ENCODE measurements at places on chromosomes 5 and 9. TPM values are rescaled to one million over a fixed set of nuclear protein-coding genes. Genes with fewer than 3 reads are reported as not detected.

Gene TARS1
- total RNA-seq: 27.4 TPM

Gene PCDHGA5
- total RNA-seq: 4.1 TPM

- DNase-seq: no peak
Observed at GRCh38 chr5:132436936-132437335, 53.6 kb downstream of the IRF1 start.

- DNase-seq: no peak
Observed at GRCh38 chr5:126744836-126745235, 32.1 kb upstream of the LMNB1 start.

GRCh38 chr5:96175090-96175489 is 213.4 kb upstream of the ELL2 start:
- DNase-seq: no peak

- DNase-seq: no peak
Observed at GRCh38 chr9:125902831-125903512, 155.8 kb downstream of the PBX3 start.

DNA sequence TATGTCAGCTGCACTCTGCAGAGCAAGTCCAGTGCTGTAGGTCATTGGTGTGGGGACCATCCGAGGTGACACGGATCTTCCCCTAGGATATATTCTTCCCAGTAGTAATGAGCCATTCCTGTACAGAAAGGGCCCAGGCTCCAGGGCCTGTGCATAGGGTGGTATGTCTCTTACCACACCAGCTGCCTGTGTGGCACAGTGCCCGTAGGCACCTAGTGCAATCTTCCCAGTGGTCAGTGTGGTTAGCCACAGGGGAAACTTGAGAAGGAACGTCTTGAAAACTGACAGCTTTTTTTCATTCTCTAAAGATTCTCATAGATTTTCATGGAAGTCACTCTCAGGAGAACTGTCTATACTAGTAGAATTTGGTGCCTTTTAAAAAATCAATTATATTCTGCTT is 39.8 kb downstream of the CYSTM1 start:
- DNase-seq: no peak

Gene PCDHB4
- total RNA-seq: 1.4 TPM

DNA sequence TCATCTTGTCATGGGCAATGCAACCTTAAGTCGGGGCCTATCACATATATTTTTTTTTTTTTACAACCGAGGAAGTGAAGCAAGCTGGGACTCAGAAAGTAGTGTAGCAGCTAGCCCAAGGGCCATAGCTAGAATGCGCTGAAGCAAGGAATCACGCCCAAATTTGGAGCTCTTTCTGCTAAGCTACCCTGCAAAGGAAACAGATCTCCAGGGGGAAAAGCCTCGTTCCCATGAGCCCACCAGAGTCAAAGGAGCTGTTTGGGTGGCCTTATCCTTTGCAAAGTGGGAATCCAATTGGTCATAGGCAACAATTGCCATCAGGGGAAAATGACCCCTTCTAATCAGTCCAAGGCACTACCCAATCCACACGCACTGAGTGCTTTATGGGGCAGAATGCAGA is 390.4 kb downstream of the EBF1 start:
- no peak for DNase-seq

DNA sequence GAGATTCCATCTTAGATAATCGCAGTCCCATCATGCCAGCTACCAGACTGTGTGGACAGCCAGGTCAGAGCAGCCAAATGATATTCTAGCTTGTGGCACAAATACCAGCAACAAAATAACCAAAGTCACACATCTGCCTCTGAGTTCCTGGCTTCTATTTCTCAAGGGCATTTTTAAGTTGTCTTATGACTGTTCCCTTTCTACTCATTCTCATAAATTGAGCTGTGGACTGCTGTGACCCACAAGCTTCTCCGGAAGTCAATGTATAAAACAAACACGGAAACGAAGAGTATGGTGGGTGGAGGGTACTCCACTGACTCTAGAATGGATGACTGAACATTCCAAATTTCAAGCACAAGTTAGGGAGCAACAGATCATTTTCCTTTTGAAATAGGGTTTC is 43.9 kb downstream of the PDCD1LG2 start:
- no peak for DNase-seq

- no peak for DNase-seq
Observed at GRCh38 chr5:109177227-109177626, 232.5 kb downstream of the PJA2 start.

GRCh38 chr5:177607115-177607451 is 7.2 kb downstream of the B4GALT7 start:
- DNase-seq: no peak

- no peak for DNase-seq
Observed at GRCh38 chr5:96730586-96730985, 68.4 kb downstream of the CAST start.

Gene C9orf152
- total RNA-seq: 9.0 TPM

DNA sequence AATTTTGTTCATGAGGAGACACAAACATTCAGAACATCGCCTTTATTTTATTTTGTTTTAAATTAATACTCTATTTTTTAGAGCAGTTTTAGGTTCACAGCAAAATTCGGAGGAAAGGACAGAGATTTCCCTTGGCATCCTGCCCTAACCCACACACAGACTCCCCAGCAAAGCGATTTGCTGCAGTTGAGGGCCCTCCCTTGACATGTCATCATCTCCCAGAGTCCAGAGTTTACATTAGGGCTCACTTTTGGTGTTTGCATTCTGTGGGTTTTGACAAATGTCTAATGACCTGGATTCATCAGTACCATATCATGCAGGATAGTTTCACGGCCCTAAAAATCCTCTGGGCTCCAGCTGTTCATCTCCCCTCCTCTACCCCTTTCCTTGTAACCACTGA is 33.6 kb upstream of the COL5A1 start:
- no peak for DNase-seq

- no peak for DNase-seq
Observed at GRCh38 chr9:31005086-31005665, 1379.3 kb upstream of the ACO1 start.

All from prostate gland (tissue), 2 donors.